ENCODE measurements at places on chromosomes 6 and 20.

GRCh38 chr20:46631874-46632446 is 19.3 kb downstream of the SLC13A3 start:
- no peak for DNase-seq

DNA sequence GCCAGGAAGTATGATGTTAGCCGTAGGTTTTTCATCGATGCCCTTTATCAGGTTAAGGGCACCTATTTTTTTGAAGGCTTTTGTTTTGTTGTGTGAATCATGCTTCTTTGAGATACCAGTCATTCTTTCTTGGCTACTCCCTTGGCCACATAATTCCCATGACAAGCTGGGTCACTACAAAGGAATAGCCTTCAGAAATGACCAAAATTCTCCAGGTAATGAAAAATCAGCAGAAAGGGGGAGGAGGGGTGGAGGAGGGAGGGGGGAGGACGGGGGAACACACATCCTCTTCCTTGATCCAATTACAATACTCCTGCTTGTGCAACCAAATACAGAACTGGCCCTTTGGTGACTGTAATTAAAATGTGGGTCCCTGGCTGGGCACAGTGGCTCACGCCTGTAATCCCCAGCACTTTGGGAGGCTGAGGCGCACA is 21.7 kb upstream of the TGM2 start:
- DNase-seq, result no peak

DNA sequence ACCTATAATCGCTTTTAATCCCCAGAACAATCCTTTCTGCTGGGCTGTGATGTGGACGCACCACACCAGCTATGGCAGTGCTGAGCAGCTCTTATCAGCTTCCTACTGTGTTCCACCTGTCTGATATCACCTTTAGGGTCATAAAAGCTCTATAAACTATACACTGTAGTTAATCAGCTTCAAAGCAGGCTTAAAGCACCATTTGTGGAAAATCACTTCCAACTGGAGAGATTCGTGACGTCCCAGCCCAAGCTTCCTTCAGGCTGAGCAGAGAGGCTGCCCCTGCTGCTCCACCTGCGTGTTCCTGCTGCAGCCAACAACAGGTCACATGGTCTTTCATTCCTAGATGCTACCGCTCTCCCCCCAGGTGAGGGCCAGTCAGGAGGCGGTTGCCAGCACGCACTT is 156.5 kb downstream of the SMOC2 start:
- DNase-seq, result no peak

GRCh38 chr20:34940081-34940481 is 15.5 kb downstream of the GSS start:
- DNase-seq, result no peak

- no peak for DNase-seq
These were observed 167.6 kb downstream of the EPM2A start for GRCh38 chr6:145567684-145568252.

- no peak for DNase-seq
These were observed 15.2 kb downstream of the ZBP1 start for GRCh38 chr20:57605045-57605444.

DNA sequence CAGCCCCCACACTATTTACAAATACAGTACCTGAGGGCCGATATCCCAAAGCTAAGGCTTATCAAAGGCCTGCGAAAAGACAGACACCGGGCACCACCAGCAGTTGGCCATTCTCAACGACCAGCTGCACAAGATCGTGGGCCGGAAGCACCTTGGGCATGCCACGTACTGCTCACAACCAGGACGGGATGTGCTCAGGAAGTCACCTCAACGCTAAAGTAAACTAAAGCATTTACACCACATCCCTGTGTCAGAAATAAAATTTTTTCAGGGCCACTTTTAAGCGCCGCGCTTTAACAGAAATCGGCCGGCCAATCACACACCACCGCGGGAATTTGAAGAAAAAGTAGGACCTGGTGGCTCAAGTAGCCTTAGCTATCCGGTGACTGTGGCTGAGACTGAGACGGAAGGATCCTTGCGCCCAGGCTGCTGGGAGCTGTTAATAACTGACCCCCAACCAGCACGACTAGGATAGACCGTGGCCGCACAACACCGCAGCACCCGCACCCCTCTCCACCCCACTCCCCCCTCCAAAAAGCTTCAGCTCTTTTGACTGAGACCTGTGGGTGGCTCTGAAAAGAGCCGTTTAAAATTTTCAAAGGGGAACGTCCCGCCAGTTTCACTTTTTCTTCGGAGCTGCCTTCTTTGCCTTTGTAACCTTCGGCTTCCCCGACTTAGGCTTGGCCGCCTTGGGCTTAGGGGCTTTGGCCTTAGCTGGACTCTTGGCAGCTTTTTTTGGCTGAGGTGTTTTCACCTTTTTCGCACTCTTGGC is 131.2 kb upstream of the BTN3A2 start:
- DNase-seq, result no peak

GRCh38 chr6:78623554-78623953 is 243.8 kb upstream of the IRAK1BP1 start:
- no peak for DNase-seq

DNA sequence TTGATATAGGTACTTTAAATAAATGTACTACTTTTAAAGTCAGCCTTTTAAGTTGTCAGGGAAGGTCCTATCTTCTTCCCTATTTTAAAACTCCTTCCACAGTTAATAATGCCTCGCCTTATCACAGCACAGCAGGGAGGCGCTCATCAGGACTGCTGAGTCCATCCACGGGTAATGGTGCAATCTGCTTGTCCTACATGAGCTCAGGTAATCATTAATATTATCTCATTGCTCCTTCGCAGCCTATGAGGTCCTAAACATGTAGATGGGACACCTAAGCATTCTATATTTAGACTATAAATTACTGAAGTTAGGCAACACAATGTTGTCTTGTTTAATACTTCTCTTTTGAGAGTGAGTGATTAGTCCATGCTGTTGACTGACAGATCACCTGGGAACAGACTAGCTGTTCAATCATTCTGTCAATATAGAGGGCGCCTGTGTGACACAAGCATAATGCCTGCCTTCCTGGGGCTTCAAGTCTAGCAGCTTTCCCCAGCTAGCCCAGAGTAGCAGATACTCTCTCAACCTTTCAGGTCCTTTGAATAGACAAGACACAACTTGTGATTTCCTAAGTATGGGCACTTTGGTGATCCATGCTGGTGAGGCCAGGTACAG is 91.0 kb downstream of the FYN start:
- DNase-seq, result no peak

DNA sequence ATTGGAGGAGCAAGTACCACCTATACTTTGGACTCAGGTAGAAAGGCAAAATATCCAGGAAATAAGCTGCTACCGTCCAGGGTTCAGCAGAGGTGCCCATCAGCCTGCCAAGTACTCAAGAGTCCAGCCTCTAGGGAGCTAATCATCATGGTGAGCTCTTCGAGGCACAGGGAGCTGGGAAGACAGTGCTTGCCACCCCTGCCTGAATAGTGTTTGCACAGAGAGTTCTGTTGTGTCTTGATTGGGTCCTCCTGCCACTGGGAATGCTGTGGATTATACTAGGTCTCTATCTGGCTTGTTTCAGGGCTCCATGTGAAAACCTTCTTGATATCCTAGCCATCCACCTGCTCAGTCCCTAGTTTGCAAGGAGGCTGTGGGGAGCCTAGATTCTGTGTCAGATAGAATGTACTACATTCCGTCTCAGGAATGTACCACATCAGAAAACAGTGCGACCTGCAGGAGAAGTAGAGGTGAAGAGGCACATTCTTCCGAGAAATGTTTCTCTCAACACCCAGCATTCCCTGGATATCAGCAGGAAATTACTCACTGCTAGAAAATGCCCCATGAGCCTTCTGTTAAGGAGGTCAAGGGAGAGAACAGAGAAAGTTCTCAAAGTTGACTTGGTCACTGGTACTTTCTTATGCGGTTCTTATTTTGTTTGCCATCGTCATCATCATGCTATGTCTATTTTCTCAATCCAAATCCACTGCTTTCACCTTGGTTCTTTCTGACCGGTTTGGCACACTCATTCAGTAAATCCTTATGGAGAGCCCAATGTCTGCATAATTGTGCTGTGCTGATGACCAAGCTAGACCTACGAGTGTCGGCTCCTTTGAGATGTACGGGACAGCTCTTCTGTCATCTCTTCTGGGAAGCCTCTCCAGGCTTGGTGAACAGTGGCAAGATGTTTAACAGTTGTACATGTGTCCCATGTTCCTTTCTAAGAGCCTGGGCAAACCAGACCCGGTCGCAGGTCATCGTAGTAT is 30.7 kb downstream of the PTPN1 start:
- DNase-seq, result no peak

- no peak for DNase-seq
These were observed 95.7 kb downstream of the LY86 start for GRCh38 chr6:6683969-6684833.

- DNase-seq, result no peak
These were observed 3.3 kb upstream of the LIME1 start for GRCh38 chr20:63733117-63733516.

DNA sequence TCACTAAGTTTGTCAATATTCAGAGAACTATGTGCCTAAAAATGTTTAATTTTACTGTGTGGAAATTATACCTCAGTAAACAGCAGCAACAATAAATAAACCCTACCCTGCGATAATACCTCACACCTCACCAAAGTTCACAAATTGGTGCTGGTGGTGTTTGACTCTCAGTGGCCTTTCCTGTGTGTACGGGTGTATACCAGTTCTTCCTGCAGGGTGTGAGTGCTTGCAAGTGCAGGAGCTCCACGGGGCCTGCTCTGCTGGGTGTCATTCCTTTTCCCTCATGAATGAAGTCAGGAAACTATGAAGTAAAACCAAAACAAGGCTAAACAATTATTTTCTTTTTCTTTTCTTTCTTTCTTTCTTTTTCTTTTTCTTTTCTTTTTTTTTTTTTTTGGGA is 4.1 kb upstream of the ENPP5 start:
- DNase-seq, result no peak

DNA sequence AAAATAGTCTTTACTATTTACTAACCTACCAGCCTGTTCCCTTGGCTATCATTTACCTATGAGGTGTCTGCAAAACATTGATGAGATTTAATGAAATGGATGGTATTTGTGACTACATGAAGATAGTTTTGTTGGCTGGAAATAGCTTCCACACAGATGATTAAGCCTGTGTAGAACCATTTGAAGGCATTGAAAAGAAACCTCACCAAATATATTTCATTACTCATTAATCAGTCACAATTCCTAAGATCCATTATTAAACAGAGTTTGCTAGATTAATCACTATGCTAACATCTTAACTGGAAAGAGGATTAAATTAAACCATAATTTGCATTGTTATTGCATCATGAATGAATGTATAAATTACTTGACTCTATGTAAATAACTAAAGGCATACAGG is 560.3 kb downstream of the BMP2 start:
- no peak for DNase-seq

- no peak for DNase-seq
These were observed 214.3 kb downstream of the DLL1 start for GRCh38 chr6:170076466-170077165.

GRCh38 chr6:17719323-17720041 is 12.8 kb upstream of the NUP153 start:
- DNase-seq, result no peak

- peak; percentile 52 for DNase-seq
These were observed 158.2 kb upstream of the PRND start for GRCh38 chr20:4563534-4563933.

DNA sequence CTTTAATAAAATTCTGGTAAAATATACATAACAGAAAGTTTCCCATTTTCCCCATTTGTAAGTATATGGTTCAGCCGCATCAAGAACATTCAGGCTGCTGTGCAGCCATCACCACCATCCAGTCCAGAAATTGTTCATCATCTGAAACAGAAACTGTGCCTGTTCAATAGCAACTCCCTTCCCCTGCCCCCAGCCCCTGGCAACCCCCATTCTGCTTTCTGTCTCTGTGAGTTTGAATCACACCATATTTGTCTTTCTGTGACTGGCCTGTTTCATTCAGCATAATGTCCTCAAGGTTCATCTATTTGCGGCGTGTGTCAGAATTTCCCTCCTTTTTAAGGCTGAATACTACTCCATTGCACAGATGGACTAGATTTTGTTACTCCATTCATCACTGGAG is 19.1 kb downstream of the VSTM2L start:
- no peak for DNase-seq

DNA sequence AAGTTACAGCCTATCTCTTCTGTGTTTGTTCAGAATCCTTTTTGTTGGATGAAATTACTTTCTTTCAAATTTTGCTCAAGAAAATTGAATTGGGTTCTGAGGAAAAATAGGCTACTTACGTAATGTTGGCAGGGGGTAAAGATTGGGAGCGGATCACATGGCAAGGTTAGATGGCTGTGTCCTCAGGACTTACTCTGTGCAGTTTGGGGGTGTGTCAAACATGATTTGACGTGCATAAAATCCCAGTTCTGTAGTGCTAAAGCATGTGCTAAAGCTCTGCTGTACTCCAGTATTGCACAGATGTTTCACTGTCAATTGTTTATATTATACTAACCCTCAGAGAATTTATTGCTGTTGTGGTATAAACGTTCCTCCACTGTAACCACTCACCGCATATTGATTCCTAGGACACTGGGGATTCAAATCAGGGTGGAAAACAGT is 2.6 kb downstream of the NT5E start:
- no peak for DNase-seq

- DNase-seq, result peak; percentile 88
These were observed 66.6 kb upstream of the CTNNBL1 start for GRCh38 chr20:37627060-37627766.

GRCh38 chr6:37761554-37762271 is 57.8 kb upstream of the ZFAND3 start:
- DNase-seq, result no peak

DNA sequence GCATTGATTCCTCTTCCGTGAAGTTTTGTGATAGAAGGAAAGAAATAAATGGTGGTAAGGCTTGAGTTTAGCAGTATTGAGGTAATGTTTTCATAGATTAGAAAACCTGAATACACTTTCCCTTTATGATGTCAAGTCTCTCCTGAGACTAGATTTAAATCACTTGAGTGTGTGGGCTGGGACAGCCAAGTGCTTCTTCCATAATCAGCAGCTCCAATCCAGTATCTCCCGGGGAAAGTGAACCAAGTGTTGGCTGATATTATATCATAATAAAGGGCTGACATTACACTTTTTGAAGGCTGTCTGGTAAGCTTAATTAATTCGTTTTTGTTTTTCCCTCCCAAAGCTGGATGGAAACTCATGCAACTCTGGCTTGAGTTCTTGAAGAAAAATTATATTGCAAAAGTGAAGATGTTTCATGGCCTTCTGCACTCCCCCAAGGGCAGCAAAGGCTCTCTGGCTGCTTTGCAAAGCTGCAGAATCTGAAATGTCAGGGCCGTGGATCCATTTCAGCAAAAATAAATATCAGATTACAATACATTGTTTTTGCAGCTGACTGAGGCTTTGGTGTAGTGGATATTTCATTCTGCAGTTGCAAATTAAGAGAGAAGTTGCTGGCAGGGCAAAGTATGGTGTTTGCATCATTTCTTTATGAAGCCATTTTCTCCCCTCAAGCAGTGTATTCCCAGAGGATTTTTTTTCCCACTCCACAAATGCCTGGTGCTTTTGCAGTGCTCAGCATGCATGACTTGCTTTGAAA is 101.2 kb downstream of the MKKS start:
- no peak for DNase-seq
